ENCODE measurements at places on chromosomes 11 and 22. TPM values are rescaled to one million over a fixed set of nuclear protein-coding genes. Genes with fewer than 3 reads are reported as not detected.

THAP7 gene
- total RNA-seq = 52.4 TPM

CCDC116 gene
- 0.15 TPM for total RNA-seq

ANKK1 gene
- 1.6 TPM for total RNA-seq

- DNase-seq = no peak
These were observed 73.2 kb downstream of the FAT3 start for GRCh38 chr11:92297567-92298553.

DNA sequence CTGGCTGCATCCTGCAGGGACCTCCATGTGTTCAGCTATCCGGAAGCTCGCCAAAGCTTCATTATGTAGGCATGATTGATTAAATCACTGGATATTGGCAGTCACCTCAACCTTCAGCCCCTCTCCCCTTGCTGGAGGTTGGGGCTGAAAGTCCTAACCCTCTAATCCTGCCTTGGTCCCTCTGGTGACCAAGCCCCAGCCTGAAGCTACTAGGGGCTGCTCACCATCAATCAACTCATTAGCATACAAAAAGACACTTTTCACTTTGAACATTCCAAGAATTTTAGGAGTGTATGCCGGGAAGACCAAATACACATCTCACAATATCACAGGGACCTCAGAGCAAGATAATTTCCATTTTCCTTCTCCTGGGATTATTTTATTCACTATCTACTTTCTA lies 38.8 kb upstream of the TPBGL start:
- DNase-seq = no peak

Measured in breast epithelium (tissue), 4 donors.